AG04450 (cell line): ENCODE measurements at places on chromosomes 1 and 21. TPM values are rescaled to one million over a fixed set of nuclear protein-coding genes. Genes with fewer than 3 reads are reported as not detected.

Gene RGSL1
- polyA plus RNA-seq: not detected in 2 replicates

Gene GPR153
- polyA plus RNA-seq: 4.7 and 6.1 TPM in 2 replicates

Gene KCNK2
- polyA plus RNA-seq: 19.7 and 22.8 TPM in 2 replicates

Gene AGMAT
- 0.68 and 0.74 TPM in 2 replicates for polyA plus RNA-seq

Gene VAMP3
- 154 and 177 TPM in 2 replicates for polyA plus RNA-seq

Gene EDEM3
- polyA plus RNA-seq: 19.2 and 26.1 TPM in 2 replicates
